ENCODE measurements at places on chromosomes 2 and 18.

GRCh38 chr18:41265047-41265446, 690.0 kb upstream of the PIK3C3 start:
- DNase-seq = no peak

GRCh38 chr2:21804151-21804550, 680.4 kb downstream of the TDRD15 start:
- no peak for DNase-seq

- DNase-seq = no peak
Measured at GRCh38 chr2:206989311-206989710, 50.0 kb downstream of the CPO start.

DNA sequence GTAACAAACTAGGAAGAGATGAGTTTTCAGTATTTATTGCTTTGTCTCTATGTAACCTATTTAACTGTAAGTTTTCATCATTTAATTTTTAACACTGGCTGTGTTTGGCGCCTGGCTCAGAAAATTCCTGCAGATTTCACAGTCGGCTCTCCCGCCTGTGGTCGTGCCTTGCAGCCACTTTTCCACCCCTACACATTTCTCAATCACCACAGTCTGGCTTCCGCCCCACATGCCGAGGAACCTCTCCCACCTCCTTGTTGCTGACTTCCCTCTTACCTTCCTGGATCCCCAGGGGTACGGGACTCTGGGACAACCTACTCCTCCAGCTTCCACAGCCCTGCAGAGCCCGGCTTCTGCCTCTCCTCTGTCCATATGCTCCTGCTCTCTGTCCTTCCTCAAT, 41.6 kb upstream of the MGAT4A start:
- no peak for DNase-seq

DNA sequence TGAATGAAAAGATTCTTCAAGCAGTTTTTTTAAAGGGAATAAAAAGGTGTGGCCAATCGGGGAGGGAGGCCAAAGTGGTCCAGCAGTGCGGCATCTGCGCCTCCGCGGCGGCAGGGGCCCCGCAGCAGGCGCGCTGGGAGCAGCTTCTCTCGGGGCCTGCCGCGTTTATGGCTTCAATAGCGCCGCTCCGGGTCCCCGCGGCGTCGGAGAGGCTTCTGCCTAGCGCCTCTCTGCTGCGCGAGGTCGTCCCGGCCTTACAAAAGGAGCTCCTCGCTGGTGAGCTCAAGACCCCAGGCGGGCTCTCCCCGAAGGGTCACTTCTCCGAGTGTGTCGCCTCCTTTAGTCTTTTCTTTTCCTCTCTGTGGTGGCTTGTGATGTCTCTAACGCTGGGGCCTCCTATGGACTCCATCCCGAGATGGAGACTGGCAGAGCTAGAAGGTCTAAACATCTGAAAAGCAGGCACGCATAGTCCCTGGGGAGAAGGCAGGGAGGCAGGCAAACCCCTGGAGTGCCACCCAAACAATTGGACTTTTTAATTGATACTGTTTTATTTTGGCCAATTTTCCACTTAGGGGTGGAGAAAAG, 67.1 kb downstream of the SUMO1 start:
- DNase-seq = no peak
